Ascending aorta (tissue), 2 donors: ENCODE measurements at places on chromosomes 5 and 9.

DNA sequence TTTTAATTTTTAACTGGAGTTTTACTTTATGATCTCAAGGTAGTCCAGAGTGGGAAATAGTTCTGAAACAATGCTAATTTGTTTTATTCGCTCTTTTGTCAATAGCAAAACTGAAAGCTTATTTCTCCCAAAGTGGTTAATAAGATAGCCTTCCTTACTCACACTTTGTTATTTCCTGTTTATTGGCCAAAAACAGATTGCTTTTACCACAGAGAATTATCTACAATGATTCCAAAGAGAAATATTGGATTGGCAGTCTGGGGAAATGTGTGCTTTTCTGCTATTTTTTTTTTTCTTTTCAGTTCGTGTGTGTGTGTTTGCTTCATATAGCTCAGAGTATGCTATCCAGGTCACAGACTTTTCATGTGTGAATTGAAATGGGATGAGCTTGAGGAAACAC is 756.7 kb upstream of the RGMB start:
- H3K4me3 ChIP-seq: no peak overlapping the region
- no peaks in the 10 kb centered on the region for H3K4me1 ChIP-seq
- DNase-seq: no peak
- H3K36me3 ChIP-seq: no peaks in the 10 kb centered on the region
- no peak overlapping the region for H3K27ac ChIP-seq
- H3K27me3 ChIP-seq: no peaks in the 10 kb centered on the region

DNA sequence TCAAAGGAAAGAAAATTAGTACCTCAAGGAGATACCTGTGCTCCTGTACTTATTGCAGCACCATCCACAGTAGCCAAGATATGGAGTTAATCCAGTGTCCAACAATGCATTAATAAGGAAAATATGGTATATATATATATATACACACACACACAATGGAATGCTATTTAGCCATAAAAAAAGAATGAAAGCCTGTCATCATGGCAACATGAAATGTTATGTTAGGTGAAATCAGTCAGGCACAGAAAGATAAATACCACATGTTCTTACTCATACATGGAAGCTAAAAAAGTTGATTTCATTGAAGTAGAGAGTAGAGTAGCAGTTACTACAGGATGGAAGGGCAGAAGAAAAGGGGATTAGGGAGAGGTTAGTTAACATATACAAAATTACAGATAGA is 601.5 kb downstream of the ANXA1 start:
- no peaks in the 10 kb centered on the region for H3K4me1 ChIP-seq
- DNase-seq: no peak
- H3K27me3 ChIP-seq: no peaks in the 10 kb centered on the region
- no peak overlapping the region for H3K27ac ChIP-seq
- H3K4me3 ChIP-seq: no peak overlapping the region
- no peaks in the 10 kb centered on the region for H3K36me3 ChIP-seq

DNA sequence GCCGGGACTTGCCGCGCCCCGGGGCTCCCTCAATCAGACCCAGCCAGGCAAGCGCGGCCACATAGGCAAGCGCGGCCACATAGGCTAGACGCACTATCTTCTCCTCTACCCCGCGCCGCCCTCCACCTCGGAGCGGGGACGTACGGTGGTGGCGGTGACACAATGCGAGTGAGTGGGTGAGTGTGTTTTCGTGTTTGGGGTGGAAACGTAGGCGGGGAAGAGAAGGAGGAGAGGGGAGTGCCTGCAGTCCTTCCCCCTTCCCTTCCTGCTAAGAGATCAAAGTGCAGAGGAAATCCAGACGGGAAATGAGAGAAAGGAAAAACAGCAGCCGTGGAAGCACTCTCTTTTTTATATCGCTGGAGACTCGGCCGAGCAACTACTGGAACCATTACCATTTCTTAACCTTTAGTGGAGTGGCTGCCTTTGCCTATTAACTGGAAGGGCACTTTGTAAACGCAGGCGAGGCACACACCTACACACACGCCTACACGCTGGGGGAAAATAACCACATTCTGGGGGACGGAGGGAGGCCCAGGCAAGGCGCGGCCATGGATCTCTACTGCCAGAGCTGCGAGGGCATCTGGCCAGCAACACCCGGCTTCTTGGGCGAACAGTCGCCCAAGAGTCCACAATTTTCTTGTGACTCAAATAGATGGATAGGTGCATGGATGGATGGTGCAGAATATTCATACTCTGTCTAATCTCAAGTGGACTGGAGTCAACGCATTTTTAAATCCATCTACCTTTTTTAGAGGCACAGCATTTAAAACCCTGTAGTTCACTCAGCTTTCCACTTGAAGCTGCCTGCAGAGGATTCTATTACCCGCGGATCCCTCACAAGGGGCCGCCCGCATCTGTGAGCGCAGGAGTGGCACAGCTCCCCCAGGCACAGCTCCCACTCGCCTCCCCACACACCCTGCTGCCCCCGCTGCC is 2.1 kb downstream of the EDIL3 start:
- peak; percentile 69 for DNase-seq
- H3K4me3 ChIP-seq: peak overlapping the region; percentile 88
- H3K4me1 ChIP-seq: peaks cover 11% of the 10 kb centered on the region
- no peaks in the 10 kb centered on the region for H3K27me3 ChIP-seq
- peak overlapping the region; percentile 94 for H3K27ac ChIP-seq
- no peaks in the 10 kb centered on the region for H3K36me3 ChIP-seq

DNA sequence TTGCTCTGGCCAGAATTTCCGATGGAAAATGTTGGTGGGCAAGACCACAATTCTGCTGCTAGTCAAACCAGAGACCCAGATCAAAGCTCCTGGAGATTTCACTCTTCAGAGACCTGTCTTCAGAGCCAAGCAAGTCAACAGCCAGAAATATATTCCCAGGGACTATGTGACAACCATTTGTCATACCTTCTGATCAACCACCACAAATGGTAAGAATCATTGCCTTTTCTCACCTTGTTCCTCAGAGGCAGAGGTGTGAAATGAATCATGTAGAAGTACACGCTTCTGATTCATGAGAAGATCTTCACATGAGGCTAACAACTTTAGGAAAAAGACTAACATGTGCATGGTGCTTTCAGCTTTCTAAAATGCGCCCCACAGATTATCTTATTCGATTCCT is 53.5 kb downstream of the SUSD1 start:
- no peak overlapping the region for H3K27ac ChIP-seq
- H3K36me3 ChIP-seq: peaks cover 13% of the 10 kb centered on the region
- no peak for DNase-seq
- H3K4me3 ChIP-seq: no peak overlapping the region
- no peaks in the 10 kb centered on the region for H3K4me1 ChIP-seq
- H3K27me3 ChIP-seq: no peaks in the 10 kb centered on the region

- H3K36me3 ChIP-seq: no peaks in the 10 kb centered on the region
- no peak overlapping the region for H3K27ac ChIP-seq
- H3K27me3 ChIP-seq: no peaks in the 10 kb centered on the region
- H3K4me3 ChIP-seq: no peak overlapping the region
These were observed 371.7 kb upstream of the IRX4 start for GRCh38 chr5:2254406-2254805.

DNA sequence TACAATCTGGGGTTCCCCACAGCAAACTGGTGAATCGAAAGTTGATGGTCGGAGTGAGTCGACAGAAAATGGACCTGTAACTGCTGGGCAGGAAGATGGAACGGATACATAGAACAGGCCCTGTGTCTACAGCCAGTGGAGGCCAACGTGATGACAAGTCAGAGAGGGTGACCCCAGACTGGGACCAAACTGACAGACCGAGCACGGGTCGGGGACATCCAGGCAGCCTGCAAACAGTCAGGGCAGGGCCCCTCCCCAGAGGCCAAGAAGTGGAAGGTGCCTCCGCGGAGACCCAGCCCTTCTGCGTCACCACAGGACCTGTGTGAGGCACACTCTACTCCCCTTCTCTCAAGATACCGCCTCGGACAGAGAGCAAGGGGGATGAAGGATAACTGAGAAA is 25.1 kb upstream of the FANCC start:
- no peak overlapping the region for H3K27ac ChIP-seq
- H3K36me3 ChIP-seq: no peaks in the 10 kb centered on the region
- H3K4me3 ChIP-seq: no peak overlapping the region
- no peak for DNase-seq
- no peaks in the 10 kb centered on the region for H3K4me1 ChIP-seq
- no peaks in the 10 kb centered on the region for H3K27me3 ChIP-seq

DNA sequence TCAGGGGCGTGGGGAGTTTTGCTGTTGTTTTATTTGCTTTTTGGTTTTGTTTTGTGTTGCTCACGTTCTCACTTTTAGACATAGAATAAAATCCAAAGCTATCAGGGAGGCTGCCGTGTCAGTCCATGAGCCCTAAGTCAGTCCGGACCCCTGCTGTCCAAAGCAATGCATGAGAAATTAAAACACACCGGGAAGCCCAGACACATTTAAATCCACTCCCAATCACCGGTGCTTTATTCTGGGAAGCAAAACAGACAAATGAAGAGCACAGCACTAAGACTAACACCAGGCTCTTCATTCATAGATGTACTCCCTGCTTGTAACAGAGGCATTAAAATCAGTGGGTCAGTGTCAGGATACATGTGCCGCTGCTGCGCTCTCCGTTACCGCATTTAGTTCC is 180.9 kb downstream of the IRX2 start:
- no peak for DNase-seq
- H3K36me3 ChIP-seq: no peaks in the 10 kb centered on the region
- no peak overlapping the region for H3K4me3 ChIP-seq
- no peaks in the 10 kb centered on the region for H3K4me1 ChIP-seq

- no peaks in the 10 kb centered on the region for H3K4me1 ChIP-seq
- no peak overlapping the region for H3K27ac ChIP-seq
- no peaks in the 10 kb centered on the region for H3K27me3 ChIP-seq
These were observed 23.3 kb upstream of the STOM start for GRCh38 chr9:121393318-121393717.

DNA sequence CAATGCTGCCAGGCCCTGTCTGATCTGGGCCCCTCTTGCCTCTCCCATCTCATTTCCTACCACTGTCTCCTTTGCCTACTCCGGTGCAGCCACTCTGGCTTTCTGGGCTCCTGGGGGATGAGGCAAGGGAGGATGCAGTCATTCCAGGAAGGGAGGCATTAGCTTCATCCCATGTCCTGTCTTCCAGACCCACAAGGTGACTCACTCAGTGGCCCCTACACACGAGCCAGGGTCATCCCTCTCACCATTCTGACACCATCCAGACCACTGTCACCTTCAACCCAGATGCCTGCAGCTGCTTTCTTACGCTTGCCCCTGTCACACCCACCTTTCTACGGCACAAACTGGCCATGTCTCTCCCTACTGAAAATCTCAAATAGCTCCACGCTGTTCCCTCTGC is 19.1 kb downstream of the ACSL6 start:
- DNase-seq: no peak
- no peaks in the 10 kb centered on the region for H3K36me3 ChIP-seq
- H3K4me3 ChIP-seq: no peak overlapping the region
- no peak overlapping the region for H3K27ac ChIP-seq

- DNase-seq: no peak
- H3K27me3 ChIP-seq: no peaks in the 10 kb centered on the region
- no peaks in the 10 kb centered on the region for H3K36me3 ChIP-seq
- no peaks in the 10 kb centered on the region for H3K4me1 ChIP-seq
These were observed 31.0 kb downstream of the SMIM23 start for GRCh38 chr5:171816666-171817065.

DNA sequence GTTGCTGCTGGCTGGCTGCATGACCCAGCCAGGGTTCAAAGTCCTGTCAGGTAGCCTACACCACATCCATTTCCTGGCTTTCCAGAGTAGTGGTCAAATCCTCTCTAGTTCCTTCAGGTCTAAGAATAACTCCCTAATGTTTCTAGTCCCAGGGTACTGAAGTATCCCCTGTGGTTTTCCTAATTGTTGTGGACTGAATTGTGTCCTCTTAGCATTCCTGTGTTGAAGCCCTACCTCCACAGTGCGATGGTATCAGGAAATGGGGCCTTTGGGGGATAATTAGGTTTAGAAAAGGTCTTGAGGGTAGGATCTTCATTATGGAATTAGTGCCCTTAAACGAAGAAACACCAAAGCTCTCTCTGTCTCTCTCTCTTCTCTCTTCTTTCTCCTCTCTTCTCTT is 191.8 kb upstream of the CCNG1 start:
- DNase-seq: no peak
- H3K4me3 ChIP-seq: no peak overlapping the region
- H3K4me1 ChIP-seq: no peaks in the 10 kb centered on the region
- no peak overlapping the region for H3K27ac ChIP-seq

DNA sequence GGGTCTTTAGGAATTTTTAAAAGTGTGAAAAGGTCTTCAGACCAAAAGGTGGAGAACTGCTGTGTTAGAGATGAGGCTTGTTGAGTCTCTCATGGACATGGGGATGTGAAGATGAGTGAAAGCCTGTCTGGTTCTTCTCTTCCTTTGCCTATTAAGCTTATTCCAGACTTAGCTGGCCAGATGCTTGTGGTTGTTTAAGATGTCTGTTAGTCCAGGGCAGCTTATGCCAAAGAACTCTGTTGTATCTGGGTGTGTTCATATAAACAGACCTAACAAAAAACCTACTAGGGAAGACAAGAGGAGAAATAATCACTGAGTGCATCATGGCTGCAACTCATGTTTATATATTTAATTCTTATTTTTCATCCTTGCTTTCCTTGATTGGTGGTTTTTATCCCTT is 57.5 kb upstream of the NCS1 start:
- H3K27me3 ChIP-seq: no peaks in the 10 kb centered on the region
- no peak overlapping the region for H3K4me3 ChIP-seq
- peaks cover 17% of the 10 kb centered on the region for H3K4me1 ChIP-seq
- no peak overlapping the region for H3K27ac ChIP-seq

GRCh38 chr9:124779368-124780059 is 2.6 kb downstream of the OLFML2A start:
- H3K36me3 ChIP-seq: no peaks in the 10 kb centered on the region
- no peak overlapping the region for H3K4me3 ChIP-seq
- DNase-seq: no peak
- no peak overlapping the region for H3K27ac ChIP-seq
- peaks cover 8% of the 10 kb centered on the region for H3K27me3 ChIP-seq

- no peaks in the 10 kb centered on the region for H3K4me1 ChIP-seq
- no peaks in the 10 kb centered on the region for H3K27me3 ChIP-seq
- no peak for DNase-seq
- H3K36me3 ChIP-seq: no peaks in the 10 kb centered on the region
- H3K4me3 ChIP-seq: no peak overlapping the region
These were observed 592.4 kb upstream of the DAB2 start for GRCh38 chr5:40017135-40017534.

GRCh38 chr5:119274767-119275130 is 81.1 kb upstream of the TNFAIP8 start:
- H3K4me1 ChIP-seq: peaks cover 4% of the 10 kb centered on the region
- H3K4me3 ChIP-seq: no peak overlapping the region
- DNase-seq: no peak
- H3K36me3 ChIP-seq: no peaks in the 10 kb centered on the region

DNA sequence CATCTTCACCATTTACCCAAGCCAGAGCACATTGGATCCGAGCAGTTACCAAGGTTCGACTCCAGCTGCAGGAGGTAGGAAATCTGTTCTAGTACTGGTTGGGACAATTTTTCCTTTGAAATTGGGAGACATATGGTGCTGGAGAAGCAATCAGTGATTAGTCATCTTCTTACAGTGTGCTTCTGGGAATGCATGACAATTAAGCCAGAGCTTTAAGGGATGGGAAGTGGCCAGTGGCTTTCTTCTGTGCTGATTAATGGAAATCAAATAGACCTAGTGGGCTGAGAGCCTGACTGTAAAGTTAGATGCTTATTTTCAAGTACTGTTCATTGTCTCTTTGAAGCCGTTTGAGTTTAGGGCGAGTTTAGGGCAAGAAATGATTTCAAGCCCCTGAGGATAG is 152.1 kb downstream of the UNC13B start:
- H3K27ac ChIP-seq: peak overlapping the region; percentile 65
- no peak for DNase-seq
- peaks cover 7% of the 10 kb centered on the region for H3K36me3 ChIP-seq
- no peak overlapping the region for H3K4me3 ChIP-seq
- peaks cover 20% of the 10 kb centered on the region for H3K4me1 ChIP-seq

- no peaks in the 10 kb centered on the region for H3K4me1 ChIP-seq
- no peaks in the 10 kb centered on the region for H3K36me3 ChIP-seq
- H3K27ac ChIP-seq: no peak overlapping the region
- no peaks in the 10 kb centered on the region for H3K27me3 ChIP-seq
These were observed 52.3 kb downstream of the GGTA1 start for GRCh38 chr9:121447321-121447834.
